Kidney capillary endothelial cell (primary cell): ENCODE measurements at places on chromosomes 13 and 19.
A peak's percentile ranks its signal among the peaks of the same experiment; 100 is the strongest.

GRCh38 chr19:16012552-16012951, 63.7 kb upstream of the TPM4 start:
- DNase-seq = no peak

- DNase-seq = no peak
These were observed 380.0 kb downstream of the KLF12 start for GRCh38 chr13:73754241-73754640.

- no peak for DNase-seq
These were observed 2.9 kb downstream of the KLK4 start for GRCh38 chr19:50908336-50908735.

GRCh38 chr19:55116859-55117662, at the start of gene PPP1R12C:
PPP1R12C (minus strand) TSS chr19:55117637; CDS start chr19:55117543, 94 bp downstream.
- DNase-seq = no peak

GRCh38 chr13:91185294-91185863, 162.1 kb upstream of the MIR17HG start:
- DNase-seq = peak; percentile 26

DNA sequence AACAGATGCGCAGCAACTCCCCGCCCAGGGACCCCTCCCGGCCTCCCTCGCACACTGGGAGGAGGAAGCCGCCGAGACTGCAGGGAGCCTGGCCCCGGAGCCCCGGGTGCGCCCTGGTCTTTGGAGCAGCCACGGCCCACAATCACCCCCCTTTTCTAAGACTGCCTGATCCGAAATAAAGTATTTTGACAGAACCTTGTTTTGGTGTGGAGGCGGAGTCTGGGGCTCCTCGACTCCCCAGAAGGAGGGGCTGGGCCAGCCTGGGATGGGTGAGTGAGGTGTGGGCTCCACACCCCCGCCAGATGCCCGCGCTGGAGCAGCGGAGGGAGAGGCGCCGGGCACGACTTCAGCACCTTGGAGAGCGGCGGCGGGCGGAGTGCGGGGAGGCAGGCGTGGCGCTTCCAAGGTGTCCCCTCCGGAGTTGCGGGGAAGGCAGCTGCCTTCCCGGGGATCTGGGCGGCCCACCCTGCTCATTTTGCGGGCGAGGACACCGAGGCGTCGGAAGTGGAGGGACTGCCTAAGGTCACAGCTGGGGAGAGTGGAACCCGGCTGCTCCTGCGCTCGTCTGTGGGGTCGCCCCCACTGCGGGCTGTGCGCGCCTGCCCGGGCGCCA, 9.4 kb downstream of the SIRT6 start:
- DNase-seq = peak; percentile 41

GRCh38 chr19:1648459-1648849, 4.0 kb downstream of the TCF3 start:
- DNase-seq = no peak

- DNase-seq = peak; percentile 55
These were observed 6.5 kb upstream of the HSD17B14 start for GRCh38 chr19:48842789-48843162.

DNA sequence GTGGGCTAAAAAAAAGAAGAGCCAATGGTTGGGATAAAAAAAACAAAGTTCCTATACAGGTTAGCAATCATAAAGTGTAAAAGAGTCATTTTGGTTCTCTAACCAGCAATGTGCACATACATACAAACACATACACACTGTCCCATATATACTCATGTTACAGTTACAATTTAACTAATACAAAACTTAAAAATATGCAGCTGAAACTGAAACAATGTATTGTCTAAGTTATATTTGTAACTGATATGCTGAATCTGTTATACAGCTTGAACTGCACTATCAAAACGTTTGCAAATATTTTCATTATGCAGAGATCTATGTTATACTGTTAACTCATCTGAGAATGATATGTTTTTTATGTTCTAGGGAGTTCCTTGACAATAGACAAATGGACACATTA, 173.7 kb downstream of the KLF12 start:
- no peak for DNase-seq

DNA sequence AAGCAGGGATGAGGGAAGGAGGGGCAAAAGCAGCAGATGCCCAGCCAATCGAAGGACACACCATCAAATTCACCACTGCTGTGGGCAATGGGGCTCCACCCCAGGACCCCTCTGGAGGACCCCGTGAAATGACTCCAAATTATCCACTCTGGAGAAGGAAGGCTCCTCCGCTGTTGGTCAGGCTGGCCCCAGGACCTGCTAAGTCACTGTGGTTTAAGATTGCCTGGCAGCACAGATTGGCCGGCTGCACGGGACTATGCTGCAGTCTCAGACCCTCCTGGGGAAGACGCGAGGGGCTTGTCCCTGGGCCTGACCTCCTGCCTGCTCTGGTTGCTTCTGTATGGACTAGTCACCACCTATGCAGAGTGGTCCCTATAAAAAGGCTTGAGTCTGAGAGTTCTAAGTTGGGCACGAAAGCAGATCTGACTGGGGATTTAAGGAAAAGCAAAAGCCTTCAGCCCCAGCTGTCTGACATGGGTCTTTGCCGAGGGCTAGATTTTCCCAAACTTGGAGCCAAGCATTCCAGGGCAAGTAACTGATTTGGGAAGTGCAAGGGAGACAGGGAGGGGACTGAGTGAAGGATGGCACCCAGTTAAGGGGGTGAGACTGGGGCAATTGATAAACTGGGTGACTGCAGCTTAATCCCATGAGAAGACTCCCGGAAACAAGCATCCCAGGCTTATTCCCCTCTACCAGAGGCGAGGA, 91.7 kb downstream of the TSHZ3 start:
- DNase-seq = no peak
